CD4-positive, CD25-positive, alpha-beta regulatory T cell (primary cell): ENCODE measurements at places on chromosomes 16 and 17. TPM values are rescaled to one million over a fixed set of nuclear protein-coding genes. Genes with fewer than 3 reads are reported as not detected.

The GNG13 gene
- total RNA-seq = not detected

The VTN gene
- total RNA-seq = not detected

The CA5A gene
- not detected for total RNA-seq

The CNTD1 gene
- not detected for total RNA-seq

The HSD11B2 gene
- total RNA-seq = not detected

The GABARAPL2 gene
- total RNA-seq = 81.3 TPM

The ANKFN1 gene
- not detected for total RNA-seq

The GAS2L2 gene
- total RNA-seq = not detected

The CDK5R1 gene
- 6.3 TPM for total RNA-seq

GRCh38 chr17:76640550-76641380 lies 2.8 kb downstream of the ST6GALNAC1 start:
- DNase-seq = no peak

DNA sequence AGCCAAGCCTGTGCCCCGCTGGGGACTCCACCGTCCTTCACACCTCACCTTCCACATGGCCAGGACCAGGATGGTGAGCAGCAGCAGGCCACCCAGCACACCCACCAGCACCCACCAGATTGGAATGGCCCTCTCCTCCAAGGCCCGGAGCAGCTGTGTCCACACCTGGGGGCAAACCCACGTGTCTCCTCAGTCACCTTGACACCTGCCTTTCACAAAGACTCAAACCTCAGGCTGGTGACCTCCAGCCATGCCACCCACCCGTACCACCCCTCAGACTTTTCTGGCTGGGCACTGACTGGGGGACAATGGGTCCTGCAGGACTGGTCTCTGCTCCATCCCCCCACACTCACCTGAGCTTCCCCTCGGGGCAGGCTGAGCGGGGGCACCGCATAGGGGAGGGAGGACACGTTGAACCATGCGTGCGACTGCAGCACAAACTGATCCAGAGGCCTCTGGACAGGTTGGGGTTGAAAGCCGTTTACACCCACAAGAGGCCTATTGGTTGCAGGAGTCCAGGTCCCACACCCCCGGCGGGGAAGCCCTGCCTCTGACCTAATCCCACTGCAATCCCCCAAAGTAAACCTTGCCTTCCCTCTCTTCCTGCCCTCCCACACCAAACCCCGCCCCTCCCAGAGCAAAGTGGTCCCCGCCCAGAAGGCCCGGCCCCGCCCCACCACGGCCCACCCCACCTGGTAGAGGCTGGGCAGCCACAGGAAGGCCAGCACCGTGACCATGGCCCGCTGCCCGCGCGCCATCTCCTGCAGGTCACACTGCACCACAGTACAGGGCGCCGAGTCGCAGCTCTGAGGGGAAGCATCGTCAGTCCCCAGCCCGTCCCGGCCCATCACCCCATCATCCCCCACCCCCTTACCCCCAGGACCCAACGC lies 10.9 kb upstream of the FAM171A2 start:
- no peak for DNase-seq

DNA sequence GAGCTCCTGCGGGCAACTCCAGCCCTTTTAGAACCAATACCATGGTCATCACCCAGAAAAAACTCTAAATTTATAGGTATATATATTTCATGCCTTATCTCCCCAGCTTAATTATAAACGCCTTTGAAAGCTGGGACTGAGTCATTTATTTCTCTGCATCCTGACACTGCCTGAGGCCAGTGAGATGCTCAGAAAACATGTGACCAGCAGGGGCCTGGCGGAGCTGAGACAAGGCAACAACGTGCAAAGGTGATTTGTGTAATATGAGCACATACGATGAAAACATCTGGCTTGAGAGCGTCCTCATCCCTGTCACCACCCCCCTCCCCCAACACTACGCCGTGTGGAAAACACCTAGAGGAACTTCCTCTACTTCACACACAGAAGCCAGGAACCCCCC lies 22.7 kb downstream of the NXN start:
- DNase-seq = no peak

GRCh38 chr16:80958284-80958683 lies 48.4 kb downstream of the CMC2 start:
- DNase-seq = no peak

DNA sequence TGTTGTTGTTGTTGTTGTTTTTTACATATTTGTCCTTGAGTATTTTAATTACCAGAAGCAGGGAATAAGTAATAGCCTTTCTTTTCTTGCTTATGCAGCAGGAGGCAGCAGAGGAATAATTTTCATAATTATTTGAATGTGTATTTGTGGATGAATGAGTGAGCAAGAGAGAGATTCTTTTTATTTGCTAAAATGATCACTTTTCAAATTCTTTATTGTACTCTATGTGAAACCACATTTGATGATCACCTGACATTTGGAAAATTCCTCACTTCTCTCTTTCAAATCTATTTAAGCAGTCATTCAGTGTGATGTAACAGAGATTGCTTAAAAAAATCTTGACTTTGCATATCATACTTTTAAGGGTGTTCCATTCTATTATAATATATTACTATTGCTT lies 223.6 kb downstream of the BCAS3 start:
- no peak for DNase-seq

- DNase-seq = no peak
These were observed 87.8 kb downstream of the PLCG2 start for GRCh38 chr16:81866820-81867440.

DNA sequence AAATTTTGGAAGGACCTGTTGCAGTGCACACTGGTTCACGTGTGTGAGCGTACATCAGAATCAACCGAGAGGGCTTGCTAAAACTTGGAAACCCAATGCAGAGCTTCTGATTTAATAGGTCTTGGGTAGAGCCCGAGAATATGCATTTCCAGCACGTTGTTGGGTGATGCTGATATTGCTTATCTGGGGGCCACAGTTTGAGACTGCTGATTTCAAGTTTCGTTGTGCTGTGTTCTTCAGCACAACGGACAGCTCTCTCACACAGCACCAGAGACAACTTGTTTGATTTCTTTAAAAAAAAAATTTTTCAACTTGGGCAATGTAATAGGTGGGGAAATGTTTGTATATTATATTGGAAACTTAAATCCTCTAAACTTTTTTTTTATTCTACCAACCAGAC lies 9.4 kb downstream of the OR4D2 start:
- no peak for DNase-seq

DNA sequence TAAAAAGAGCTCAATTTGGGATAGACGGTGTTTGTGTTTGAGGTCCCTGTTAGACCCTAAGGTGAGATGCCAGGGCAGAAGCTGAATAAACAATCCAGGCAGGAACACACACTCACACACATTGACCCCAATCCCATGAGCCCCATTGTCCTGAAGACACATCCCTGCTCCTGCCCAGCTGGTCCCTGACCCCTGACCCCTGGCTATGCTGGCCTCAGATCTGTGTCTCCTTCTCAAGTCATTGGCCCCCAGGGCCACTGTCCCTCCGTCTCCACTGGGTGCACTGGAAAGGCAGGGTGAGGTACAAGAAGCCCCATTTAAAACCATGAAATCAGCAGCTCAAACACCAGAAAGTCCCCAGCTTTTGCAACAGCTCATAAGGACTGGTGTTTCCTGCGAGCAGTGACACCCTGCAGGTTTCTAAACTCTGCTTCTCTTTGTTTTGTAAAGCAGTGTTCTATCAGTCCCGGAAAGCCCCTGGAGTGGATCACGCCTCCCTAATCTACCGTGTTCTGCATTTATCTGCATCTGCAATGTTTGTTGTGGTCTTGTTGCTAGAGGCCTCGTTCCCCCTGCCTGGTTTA lies 18.0 kb upstream of the ASGR2 start:
- DNase-seq = peak; percentile 37

DNA sequence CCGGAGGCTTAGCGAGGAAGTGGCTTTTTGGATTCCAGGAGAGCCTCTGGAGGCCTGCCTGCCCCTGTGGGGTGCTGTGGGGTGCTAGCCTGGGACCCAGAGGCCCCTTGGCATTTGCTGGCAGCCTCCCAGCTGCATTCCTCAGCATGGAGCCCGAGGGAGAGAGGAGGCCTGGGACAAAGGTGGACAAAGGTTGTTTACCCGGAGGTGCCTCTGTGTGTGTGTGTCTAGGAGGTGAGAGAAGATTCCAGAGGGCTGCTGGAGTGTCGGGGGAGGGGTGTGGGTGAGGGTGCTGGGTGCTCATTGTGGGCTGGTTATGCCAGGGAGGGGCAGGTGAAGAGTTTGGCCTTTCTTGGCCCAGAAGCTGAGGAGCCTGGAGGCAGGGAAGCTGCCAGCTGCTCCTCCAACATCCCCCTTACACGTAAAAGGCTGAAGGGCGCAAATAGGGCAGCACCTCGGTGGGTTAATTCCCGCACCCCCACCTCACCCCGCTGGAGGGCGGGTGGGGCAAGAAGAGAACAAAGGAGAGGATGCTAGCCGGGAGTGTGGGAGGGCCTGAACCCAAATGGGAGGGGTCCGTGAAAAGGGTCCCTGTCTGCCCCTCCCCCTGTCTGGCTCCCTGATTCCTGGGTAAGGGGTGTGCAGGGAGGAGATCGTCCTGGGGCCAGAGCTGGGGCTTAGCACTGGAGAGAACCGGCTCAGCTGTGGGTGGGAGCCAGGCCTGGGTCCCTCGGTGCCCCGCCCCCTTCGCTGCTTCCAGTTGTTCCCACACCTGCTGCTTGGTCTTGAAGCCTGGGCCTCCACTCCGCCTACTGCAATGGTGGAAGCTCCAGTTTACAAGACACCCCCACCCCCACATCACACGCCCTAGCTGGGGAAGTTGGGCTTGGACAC lies 9.9 kb downstream of the HEXIM2 start:
- no peak for DNase-seq

DNA sequence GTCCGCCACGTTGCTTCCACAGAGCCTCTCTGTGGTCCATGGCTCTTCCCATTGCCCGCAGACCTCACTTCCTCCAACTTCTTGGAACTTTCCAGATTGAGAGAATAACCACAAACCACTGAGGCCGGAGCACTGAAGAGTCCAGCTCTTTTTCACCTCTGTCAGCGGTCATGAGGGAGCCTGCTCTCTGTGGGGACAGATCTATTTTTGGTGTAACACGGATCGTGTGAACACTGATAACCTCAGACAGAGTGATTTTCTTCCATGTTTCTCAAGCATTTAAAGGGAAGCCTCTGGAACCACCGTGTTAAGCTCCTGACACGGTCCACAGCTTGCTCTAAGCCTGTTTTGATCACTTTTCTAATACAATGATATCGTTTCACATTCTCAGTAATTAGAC lies 49.7 kb downstream of the NTN1 start:
- no peak for DNase-seq

DNA sequence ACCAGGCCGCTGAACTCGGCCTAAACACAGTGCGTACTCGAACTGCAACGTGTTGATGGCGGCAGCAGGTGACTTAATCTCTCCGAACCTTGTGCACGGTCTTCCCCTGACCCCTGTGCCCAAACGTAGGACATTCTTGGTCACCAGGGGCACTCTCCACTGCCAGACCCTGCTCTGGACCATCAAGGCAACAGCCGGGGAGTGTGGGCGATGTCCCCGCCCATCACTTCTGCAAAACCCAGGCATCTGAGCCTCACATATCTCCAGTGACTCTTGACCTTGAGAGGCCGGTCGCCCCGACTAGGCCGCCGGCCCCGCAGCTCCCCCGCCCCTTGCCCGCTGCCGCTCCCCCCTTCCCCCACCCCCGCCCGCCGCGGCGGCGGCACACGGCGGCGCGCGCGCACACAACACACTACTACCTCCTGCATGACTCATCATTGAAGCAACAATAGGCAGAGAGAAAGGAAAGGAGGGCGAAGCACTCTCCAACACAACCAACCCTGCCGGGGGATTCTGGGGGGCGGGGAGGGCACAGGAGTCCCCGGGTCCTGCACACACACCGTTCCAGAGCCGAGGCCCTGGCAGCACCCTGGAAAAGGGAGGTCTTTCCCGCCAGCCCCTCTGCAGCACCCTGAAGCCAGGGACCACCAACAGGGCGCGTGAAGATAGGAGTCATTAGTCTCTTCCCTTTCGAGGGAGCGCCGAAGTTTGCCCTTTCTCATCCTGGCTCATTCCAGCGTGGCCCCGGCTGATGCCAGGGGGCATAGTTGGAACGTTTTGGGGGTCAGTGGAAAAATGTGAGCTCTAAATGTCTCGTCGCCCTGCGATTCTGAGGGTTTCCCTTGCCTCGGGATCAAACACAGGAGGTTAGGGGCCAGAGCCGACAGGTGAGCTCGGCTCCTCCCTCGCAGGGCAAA lies 1.9 kb downstream of the MNT start:
- DNase-seq = peak; percentile 78

GRCh38 chr17:37842401-37842800 lies 81.8 kb upstream of the TBC1D3K start:
- no peak for DNase-seq

DNA sequence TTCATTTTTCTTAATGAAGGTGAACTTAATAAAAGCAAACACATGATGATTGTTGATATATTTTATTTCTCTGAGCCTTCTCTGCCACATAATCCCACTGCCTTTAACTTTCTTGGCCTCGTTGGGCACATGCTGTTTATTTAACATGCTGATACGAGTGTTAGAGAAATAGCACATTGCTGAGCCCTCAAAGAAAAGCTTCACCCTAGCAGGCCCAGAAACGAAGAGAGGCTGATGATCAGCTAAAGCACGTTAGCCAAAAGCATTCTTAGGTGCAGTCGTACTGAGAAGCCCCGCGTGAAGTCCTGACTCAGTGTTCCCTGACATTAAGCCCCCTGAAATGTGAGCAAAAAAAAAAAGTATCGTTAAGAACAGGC lies 122.8 kb downstream of the CCDC182 start:
- no peak for DNase-seq

GRCh38 chr17:4701116-4701515 lies 2.8 kb downstream of the PELP1 start:
- DNase-seq = no peak

DNA sequence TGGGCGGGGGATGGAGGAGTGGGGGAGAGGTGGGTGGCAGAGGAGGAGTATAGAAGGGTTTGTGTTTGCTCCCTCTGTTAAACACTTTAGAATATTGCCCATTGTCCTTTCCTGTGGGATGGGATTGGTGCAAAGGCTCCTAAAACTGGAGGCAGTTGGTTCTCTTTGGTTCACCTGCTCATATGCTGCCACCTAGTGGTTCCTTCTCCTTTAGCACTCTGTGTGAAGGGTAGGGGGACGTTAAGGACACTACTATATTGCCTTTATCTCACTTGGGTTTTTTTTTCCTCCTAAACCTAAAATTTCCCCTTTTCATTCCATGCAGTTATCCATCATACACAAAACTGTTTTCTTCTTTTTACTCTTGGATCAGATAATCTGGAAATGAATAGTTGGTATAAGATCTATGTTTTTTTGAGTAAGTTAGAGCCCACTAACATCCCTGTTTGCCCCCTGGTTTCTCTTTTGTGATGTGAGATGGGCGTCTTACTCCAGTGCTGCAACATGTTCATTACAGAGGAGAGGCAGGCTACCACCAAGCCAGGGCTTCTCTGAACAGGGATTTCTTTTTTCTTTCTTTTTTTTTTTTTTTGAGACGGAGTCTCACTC lies 23.8 kb downstream of the SNX11 start:
- DNase-seq = peak; percentile 57

- no peak for DNase-seq
These were observed 6.2 kb upstream of the CBFA2T3 start for GRCh38 chr16:88983165-88983564.
